Stimulated activated CD4-positive, alpha-beta T cell treated with anti-CD3 and anti-CD28 coated beads, Interleukin-2, amount 100 ng/mL, for 48 hours (primary cell): ENCODE measurements at places on chromosomes 1 and 21.

GRCh38 chr1:236287757-236288619 lies 6.2 kb upstream of the ERO1B start:
- DNase-seq, result no peak

GRCh38 chr1:115839029-115839678 lies 1.8 kb downstream of the NHLH2 start:
- DNase-seq, result no peak

DNA sequence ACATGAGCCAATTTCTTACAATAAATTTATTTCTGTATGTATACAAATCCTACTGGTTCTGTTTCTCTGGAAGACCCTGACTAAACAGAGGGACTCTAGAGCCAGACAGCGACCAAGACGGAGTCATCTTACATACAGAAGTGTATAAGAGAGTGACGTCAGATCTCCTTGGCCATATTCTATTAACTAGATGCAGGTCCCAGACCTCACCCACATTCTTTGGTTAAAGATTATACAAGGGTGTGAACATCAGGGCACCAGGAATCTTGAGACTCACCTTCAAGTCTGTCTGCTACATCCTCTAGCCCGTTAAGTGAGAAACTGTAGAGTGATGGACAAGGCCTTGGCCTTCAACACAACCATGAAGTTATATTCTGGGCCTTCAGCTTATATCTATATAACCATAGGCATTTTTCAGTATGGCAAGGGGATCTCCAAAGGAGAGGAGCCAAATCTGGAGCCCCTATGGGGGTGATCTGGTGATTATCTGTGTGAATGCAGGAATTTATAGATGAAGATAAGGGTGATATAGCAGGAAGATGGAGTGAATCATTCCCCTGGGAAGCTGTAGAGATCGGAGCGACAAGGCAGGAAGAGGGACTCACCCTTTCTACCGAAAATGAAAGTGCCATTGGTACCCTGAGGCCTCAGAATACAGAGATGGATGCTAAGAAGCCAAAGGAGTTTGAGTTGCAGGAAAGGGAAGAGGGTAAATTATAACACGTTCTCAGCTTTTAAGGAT lies 83.9 kb downstream of the ADAMTS1 start:
- no peak for DNase-seq

DNA sequence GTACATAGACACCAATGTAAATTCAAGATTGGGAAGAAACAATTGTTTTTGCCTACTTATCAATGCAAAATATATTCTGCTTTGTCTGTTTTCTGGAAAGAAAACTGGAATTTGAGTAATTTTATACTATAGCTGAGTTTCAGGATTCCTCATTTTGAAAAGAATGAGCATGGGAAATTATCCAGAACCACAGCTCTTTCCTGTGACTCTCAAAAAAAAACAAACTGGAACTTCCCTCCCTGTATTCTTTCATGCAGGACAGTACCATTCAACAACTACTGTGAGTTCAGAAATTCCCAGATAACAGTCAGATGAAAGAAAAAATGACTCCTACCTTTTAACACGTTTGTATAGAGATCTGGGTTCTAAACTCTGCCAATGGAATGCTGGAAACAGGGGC lies 372.4 kb downstream of the TGFB2 start:
- no peak for DNase-seq

GRCh38 chr1:80462006-80462405 lies 1338.7 kb upstream of the ADGRL2 start:
- DNase-seq, result no peak

DNA sequence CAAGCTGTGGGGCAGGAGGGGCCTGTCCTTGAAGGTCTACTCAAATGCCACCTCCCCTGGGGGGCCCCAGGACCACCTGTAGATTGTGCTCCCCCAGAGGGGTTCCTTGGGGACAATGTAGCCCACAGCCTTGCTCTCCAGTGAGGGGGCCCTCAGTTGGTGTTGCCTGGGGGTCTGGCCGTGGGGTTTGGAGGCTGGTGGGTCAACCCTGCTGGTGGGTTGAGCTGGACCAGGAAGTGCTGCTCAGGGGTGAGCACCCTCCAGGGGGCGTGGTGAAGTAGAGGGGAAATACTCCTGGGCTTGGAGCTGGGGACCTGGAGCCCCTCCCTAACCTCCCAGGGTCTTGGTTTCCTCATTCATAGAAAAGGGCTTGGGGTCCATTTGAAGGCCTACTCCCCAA lies 143.6 kb upstream of the WNT4 start:
- no peak for DNase-seq

GRCh38 chr1:24390924-24391782 lies 22.4 kb downstream of the STPG1 start:
- peak; percentile 57 for DNase-seq

DNA sequence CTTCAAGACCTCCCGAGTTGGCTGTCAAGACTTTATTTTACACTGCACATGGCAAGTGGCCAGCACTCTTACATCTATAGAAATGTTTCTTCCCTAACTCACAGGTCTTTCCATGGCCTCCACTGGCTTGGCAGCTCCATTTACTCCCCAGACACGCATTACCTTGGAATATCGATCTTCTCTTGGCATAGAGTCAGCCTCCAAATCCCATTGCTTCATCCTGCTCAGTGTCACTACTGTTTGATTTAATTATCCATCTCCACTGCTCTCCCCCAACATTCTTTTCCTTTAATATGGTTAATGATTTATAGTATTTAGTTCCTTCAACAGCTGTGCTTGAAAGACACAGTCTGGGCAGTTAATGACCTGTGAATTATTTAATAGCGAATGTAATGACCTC lies 241.2 kb upstream of the MAP1LC3C start:
- DNase-seq, result no peak

DNA sequence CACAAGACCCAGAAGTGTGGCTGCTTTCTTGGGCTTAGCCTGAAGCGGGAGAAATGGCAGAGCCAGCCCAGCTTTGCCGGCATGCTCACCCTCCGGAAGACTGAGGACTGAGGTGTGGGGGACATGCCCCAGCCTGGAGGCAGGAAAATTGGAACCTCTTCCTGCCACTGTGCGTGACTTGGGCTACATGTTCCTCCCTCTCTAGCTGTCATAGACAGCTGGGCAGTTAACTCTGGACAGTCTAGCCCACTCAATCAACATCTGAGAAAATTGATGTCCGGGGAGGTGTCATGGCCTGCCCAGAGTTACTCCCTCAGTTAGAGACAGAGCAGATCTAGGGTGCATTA lies 59.7 kb downstream of the UBE2T start:
- DNase-seq, result no peak

GRCh38 chr1:156026588-156026987 lies 5.8 kb upstream of the SSR2 start:
- DNase-seq, result no peak

DNA sequence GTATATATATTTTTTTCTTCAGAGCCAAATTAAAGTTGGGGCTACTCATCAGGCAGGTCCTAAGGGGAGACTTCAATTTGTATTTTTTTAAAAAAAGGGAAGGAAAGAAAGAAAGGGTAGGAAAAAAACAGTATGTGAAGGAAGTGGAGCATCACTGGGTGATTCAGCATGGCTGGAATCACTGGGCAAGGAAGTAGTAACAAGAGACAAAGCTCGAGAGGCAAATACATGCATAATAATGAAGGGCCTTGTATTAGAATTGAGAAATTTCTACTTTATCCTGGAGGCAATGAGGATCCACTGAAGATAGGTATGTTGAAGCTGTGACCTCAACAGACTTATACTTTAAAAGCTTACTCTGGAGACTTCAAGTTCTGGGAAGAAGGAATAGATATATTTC lies 184.4 kb downstream of the COQ8A start:
- no peak for DNase-seq

DNA sequence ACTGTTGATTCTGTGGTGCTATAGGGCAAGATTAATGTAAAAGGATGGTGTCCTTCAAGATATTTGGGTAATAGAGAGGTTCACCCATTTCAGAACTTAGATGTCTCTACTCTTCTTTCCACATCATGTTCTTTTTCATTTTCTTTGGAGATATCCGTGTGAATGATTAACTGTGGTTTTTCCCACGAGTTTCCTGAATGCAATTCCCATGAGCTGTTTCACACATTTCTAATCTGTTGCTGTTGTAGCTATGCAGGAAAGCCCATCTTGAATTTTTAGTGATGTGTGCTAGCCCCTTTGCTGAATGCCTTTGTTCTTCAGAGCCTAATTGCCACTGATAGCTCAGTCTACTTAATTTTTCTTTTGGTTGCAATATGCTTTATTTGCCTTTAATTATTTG lies 27.6 kb downstream of the SNX27 start:
- no peak for DNase-seq

GRCh38 chr1:79903321-79903720 lies 896.8 kb upstream of the ADGRL4 start:
- no peak for DNase-seq

DNA sequence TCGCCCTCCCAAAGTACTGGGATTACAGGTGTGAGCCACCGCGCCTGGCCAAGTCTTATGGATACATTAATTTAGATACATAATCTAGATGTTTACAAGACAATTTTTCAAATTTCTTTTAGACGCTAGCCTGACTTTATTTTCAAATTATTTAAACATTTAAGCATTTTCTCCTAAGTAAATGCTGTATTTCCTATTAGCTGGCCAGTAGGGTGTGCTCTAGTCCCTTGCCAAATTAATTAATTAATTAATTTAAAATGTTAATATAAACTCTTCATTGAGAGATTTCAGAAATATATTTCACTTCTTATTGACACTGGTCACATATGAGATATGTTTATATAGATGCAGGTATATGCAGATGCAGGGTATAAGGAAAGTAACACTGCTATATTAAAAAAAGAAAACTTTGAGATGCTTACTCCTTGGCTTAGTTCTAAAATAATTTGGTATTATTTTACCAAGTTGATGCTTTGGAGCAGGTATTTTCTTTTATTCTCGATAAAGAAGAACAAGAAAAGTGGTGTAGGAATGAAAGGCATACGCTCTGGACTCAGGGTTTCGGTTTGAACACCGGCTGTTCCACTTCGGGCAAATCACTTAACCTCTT lies 5.2 kb upstream of the ERRFI1 start:
- DNase-seq, result no peak

DNA sequence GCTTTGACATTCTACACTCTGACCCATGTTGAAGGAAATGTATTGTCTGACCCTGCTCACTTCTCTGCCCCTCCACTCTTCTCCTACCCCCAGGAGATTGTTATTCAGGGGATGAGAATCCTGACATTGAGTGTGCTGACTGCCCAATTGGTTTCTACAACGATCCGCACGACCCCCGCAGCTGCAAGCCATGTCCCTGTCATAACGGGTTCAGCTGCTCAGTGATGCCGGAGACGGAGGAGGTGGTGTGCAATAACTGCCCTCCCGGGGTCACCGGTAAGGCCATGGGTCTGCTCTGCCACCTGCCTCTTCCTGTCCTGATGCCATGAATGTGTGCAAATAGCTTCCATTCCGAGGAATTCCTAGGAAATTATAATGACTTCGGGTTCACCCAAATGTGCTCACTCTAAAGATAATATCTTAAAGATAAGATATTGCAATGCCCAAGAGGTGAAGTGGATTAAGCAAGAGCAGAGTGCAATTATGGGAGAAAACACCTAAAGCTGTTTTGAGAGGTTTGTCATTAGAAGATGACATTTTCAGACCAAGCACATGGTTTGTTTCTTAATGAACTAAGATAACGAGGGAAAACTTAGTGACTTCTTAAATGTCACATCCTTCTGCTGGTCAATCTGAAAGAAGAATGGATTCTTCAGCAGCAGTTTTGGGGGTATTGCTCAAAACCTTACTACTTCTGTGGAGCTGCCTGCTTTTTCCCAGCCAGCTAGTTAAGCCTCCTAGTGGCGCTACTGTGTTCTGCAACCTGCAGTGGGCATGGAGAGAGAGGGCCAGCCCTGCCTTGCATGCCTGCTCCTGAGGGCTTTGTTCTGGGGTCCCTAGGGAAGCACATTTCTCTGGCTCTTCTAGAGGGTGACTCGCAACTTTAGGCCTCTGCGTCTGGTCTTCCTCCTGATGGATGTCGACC lies 41.6 kb downstream of the LAMC2 start:
- peak; percentile 43 for DNase-seq

- DNase-seq, result peak; percentile 21
Observed at GRCh38 chr1:78839704-78840277, 166.7 kb downstream of the ADGRL4 start.

DNA sequence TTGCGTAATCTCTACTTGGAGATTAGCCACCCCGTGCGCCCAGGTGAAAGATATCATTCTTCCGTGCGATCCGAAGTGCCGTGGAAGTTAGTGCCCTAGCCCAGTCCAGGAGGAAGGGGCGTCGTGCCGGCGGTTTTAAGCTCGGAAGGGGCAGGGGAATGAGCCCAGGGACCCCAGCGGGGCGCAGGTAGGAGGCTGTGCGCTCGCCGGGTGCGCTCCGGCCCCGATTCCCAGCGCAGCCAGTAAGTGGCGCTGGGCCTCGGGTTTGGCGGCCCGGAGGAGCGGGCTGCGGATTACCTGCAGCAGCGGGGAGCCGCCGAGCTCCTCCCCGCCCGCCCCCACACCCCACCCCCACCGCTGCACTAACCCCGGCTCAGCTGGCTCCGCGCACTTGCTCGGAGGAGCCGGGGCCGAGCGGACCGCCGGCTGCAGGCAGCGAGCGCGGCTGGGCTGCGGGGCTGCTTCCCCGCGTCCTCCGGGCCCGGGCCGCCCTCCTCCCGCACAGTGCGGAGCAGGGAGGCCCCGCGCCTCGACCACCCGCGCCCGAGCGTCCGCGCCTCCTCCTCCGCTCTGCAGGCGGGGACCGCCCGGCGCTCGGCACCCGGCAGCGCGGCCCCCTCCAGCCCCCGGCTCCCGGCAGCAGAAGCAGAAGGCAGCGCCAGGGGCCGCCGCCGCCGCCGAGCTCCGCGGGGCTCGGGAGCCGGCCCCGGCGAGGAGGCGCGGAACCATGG lies at the start of gene RYR2:
Gene RYR2, plus strand, starts transcription at position 390 of the 731 bp plus-strand sequence. Its CDS starts 338 bp downstream, at position 728.
- no peak for DNase-seq

- peak; percentile 37 for DNase-seq
Observed at GRCh38 chr1:5991381-5992025, 722 bp downstream of the NPHP4 start.

- DNase-seq, result no peak
Observed at GRCh38 chr1:206787891-206788290, 15.6 kb upstream of the IL10 start.

- DNase-seq, result no peak
Observed at GRCh38 chr1:203426870-203427269, 48.7 kb upstream of the PRELP start.

DNA sequence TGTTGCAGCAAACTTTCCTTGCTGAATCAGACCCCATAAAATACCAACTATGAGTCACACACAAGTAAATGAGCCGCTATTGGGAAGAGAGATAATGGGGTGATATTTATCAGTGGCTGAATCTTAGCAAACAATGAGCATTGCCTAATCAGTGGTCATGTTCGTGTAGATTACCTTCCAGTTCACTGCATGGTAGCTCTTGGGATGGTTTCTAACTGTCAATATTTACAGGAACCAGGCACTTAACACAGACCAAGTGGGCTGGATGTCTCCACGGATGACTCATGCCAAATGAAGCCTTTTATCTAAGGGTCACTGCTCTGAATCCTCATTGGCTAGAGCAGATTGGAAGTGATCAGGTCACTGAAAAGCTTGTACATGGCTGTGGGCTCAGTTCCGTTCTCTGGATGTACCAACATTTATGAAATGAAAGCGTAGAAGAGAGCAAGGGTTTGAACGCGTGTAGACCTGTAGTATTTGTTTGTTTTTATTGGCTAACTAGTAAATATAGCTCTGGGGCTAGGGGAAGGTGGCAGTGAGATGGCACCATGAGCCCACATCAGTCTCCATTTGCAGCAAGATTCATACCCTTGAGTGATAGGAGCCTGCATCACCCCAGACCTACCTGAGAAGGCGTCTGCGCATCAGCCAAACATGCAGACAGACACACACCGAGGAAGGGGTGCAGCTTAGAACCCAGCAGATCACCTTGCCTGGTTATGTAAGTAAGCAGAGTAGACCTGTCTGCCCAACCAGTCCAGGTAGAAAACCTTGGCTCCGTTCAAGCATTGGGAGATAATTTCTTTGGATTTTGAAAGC lies 153.3 kb downstream of the TOMM20 start:
- DNase-seq, result no peak

- DNase-seq, result no peak
Observed at GRCh38 chr1:44713321-44713781, 17.6 kb downstream of the RNU5D-1 start.
